ENCODE measurements at places on chromosomes 6 and 20. TPM values are rescaled to one million over a fixed set of nuclear protein-coding genes. Genes with fewer than 3 reads are reported as not detected.

Gene WDR27
- 20.1 TPM for total RNA-seq

Gene LY6G6C
- not detected for total RNA-seq

Gene HSPA1L
- 2.2 TPM for total RNA-seq

Gene FOXC1
- total RNA-seq = 0.23 TPM

All from activated T-helper 1 cell treated with anti-CD3 and anti-CD28 coated beads, Interleukin-12 subunit alpha, Interleukin-12 subunit beta, Interleukin-2, Interleukin-4 antibody, amounts not matched to agents 30 ng/mL and 10 ng/mL and 1 ng/mL, durations not matched to agents 14 hours and 24 hours and 36 hours (primary cell).